Muscle of arm (tissue), 14 donors: ENCODE measurements at places on chromosomes 3 and 15.

DNA sequence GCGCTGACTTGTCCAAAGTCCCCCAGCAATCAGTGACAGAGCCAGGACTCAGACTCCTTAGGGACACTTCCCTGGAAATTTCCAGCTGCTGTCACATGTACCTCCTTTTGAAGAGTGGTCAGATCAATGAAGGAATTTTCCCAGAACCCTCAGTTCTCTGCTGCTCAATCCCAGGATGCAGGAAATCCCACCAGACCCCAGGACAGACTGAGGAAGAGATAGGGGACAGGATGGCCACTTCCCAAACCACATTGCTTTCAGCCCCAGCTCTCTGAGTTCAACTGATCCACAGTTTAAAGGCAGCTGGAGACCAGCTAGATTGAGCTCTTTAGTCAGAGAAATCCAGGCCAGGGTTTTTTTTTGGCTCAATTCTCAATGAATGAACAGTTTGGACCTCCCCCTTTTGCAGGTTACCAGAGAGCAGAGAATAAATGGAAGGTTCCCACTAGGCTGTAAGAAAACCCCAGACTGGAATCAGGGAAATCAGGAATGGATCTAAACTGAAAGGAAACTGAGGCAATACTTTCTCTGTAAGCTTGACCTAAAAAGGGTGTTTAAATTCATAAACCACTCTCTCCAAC lies 1.5 kb downstream of the CYP1A1 start:
- peak; percentile 33 for DNase-seq

DNA sequence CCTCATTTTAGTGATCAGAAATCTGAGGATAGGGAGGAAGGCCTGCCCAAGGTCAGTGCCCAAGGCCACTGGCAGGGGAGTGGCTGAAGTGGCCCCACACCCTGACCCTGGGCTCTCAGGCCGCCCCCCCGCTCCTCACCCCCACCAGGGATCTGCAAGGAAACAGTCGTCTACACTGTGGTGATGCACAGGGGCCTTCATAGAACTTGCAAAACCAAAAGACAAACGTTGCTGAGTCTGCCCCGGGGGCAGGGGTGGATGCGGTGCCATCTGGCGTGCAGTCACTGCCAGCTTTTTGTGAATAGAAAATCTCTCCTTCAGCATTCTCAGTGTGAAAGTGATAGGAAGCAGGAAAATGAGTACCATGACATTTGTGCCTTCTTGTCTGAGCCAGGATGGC lies 41.3 kb downstream of the WHAMM start:
- no peak for DNase-seq

DNA sequence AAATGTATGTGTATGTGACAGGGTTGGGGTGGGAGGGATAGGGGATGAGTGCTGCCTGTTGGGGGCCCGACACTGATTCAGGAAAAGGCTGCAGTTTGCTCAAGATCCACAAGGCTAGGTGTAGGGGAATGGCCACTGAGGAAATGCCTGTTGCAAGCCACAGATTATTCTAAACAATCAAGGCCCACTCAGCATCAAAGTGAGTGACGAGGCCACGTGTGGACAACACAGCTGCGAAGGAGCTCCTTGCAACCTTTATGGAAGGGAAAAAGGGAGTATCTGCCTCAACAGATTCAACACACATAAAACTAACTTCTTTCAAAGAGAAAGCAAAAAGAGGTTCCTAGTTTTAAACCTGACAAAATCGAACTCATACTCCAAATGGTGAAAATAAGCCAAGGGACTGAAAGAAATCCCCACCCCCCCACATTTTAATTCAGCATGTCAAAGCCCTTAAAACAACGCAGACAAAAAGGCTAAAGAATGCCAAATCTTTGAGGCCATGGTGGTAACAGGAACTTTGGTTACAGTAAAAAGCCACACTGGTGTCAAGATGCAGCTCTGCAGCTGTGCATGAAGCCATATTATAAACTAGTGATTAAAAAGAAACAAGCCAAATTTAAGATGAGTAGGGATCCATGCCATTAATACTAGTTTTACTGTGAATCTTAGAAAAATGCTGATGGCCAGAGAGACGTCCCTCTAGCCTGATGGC lies 3.6 kb downstream of the POLG start:
- DNase-seq = no peak

GRCh38 chr3:194843556-194843955 lies 157.9 kb downstream of the FAM43A start:
- DNase-seq = no peak

GRCh38 chr3:157163217-157163953 lies 3.4 kb upstream of the CCNL1 start:
- no peak for DNase-seq

- DNase-seq = no peak
These were observed 31.5 kb downstream of the FBLN2 start for GRCh38 chr3:13580256-13581023.

- DNase-seq = peak; percentile 42
These were observed 12.8 kb upstream of the SETMAR start for GRCh38 chr3:4290272-4290893.

- no peak for DNase-seq
These were observed 199.3 kb upstream of the LINGO1 start for GRCh38 chr15:77831986-77832385.

GRCh38 chr3:155934230-155934629 lies 63.8 kb downstream of the GMPS start:
- DNase-seq = peak; percentile 74

- peak; percentile 67 for DNase-seq
These were observed 37.7 kb downstream of the PLD1 start for GRCh38 chr3:171772427-171773056.

- DNase-seq = no peak
These were observed 48.3 kb downstream of the BTD start for GRCh38 chr3:15649858-15650257.

- no peak for DNase-seq
These were observed 107.5 kb upstream of the CHRM5 start for GRCh38 chr15:33860754-33861153.

DNA sequence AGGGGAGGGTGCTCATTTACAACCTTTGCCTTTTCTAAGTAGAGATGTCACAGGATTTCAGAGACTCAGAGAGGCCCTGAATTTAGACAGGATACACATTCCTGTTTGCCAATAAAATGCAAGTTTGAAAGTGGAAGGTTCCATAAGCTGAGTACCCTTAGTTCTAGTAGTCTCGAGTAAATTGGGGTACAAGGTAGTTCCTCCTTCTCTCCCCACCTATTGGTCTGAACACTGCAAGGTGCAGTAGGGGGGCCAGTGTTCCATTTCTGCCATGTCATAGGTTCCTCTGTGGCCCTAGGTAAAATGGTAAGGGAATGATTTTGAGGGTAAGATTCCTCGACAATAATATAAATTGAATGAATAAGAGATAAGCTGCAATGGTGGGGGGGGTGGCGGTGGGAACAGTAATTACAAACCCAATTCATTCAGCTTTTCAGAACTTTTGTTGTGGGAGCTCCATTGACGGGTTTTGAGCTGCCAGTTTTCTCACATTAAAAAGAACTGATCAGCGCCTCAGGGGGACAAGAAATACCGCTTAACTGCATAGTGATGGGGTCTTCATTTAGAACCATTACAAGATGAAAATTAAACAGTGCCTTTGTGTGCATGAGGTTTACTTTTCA lies 5.9 kb downstream of the SOX2 start:
- DNase-seq = no peak

DNA sequence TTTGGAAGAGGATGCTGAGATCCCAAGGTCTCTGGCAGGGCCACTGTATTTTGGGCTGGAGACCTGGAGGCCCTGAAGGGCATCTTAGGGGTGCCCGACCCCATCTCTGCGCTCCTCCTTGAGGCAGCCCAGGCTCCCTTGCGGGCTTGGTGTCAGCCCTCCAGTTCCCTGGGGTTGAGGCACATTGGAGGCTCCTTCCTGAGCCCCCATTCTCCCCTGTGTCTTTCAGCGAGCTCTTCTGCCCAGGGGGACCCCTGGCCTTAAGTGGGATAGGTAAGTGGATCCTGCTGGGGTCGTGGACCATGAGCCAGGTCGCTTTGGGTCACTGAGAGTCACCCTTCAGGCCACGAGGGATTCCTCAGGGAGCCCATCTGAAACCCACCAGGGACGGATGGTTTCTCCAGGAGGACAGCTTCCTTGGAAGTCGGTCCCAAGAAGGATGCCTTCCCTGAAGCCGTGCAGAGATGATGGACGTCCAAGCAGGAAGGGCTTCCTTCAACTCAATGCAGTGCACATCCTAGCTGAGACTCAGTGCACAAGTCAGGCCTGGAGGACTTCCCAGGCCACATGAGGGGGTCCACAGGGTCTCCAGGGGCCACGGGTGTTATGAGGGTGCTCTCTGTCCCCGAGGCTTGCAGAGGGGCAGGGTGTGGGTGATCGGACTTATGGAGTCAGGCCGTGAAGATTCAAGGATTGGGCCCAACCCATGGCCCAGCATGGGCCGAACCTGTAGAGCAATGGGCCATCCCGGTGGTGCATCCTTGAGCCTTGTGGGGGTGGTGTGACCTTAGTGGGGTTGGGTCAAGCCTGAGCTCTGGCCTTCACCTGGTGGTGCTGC lies 224.3 kb downstream of the SNRPN start:
- DNase-seq = no peak

GRCh38 chr15:73987681-73988444 lies 4.2 kb downstream of the STOML1 start:
- no peak for DNase-seq

DNA sequence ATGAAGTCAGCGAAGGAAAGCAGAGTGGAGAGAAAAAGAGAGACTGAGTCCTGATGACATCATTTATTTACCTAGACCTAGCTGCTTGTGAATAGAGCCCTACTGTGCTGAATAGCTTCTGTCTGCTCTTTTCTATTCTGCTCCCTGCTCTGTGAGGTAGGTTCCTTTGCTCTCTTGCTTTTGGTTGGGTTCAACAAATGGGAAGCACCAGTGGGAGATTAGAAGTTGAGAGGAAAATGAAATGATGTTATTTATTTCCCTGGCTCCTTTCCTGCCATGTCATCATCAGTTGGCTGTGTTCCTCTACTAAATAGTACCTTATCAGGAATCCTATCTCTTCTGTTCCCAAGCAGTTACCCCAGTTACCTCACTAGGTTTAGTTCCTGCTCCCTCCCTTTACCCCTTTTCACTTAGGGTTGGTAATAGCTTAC lies 23.5 kb downstream of the DTWD1 start:
- no peak for DNase-seq

GRCh38 chr3:130506031-130506430 lies 10.9 kb upstream of the COL6A6 start:
- DNase-seq = no peak

- DNase-seq = no peak
These were observed 28.2 kb upstream of the BCL6 start for GRCh38 chr3:187773233-187774184.

DNA sequence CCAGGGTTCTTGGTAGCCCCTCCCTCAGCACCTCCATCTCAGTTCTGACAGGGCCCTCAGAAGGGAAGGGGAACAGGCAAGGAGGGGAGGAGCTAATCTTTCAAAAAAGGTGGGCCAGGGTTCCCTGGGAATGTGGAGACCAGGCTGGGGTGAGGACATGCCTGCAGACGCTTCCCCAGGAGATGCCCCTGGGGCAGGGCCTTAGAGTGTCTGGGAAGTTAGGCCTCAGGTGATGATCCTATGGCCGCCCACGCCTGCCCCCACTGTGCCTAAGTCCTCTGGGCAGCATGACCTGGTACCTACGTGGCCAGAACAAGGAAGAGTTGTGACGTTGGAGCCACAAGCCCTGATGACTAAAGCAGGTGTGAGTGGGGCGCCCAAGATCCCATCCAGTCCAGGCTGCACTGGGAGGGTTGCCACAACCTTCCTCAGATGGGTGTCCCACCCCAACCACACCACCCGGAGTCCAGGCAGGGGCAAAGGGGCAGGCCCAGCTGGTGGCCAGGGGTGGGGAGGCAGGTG lies 3.9 kb upstream of the SEMA3B start:
- no peak for DNase-seq

DNA sequence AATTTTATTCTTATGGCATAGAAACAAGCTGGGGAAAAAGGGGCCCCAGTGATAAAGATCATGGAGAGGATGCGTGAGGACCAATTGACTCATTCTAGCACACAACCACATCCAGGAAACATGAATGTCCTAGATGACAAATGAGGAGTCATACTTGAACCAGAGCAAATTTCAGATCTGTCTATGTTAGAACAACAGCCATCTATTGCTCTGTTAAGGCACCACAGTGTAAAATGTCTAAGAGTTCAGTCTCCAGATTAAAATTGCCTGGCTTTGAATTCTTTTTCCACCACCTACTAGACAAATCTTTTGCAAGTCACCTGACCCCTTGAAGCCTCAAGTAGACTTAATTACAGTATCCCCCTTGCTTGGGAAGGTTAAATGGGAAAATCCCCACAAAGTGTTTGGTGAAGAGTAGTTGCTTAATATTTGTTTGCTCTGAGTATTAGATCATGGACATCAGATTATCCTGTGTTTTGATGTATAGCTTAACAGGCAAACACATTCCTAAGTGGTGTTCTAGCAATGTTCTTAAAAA lies 258.7 kb upstream of the TGFBR2 start:
- no peak for DNase-seq
